ENCODE measurements at places on chromosomes 1 and 21.

GRCh38 chr1:53325326-53326087 is 2.4 kb downstream of the LRP8 start:
- DNase-seq: no peak

DNA sequence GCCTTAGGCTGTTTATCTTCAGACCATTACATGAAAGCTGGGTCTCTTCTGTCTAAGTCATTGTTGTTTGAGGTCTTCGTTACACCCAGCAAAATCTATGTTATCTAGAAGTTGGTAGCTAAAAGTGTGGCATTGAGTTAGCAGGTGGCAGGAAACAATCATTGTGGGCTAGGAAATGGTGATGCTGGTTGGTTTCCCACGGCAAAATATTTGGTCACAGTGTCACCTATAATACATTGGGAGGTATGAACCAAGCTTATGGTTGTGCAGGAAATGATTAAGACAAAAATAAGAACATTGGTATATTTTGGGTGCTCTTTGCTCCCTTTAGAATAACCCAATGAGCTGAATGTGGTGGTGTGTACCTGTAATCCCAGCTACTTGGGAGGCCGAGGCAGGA is 169.7 kb downstream of the TRIM33 start:
- DNase-seq: no peak

- DNase-seq: no peak
Observed at GRCh38 chr21:24367936-24368335, 1239.3 kb downstream of the MRPL39 start.

DNA sequence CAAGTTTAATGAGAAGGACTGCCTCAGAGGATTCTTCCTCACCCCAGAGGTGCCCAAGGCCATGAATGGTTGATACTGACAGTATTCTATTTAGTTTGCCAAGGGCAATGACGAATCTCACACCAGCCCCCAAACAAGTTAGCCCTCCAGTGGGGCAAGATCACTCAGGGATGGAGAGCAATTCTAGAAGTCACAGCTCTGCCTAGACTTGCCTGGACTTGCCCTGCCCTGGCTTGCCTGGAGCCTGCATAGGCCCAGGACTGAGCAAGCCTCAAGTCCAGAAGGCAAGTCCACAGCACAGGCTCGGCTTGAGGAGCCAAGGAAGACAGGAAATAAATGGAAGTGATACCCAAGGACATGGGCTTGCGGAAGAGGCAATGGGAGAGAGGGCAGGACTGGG is 39.5 kb upstream of the RGS16 start:
- no peak for DNase-seq

- DNase-seq: no peak
Observed at GRCh38 chr1:117594261-117594990, 11.4 kb upstream of the TENT5C start.

GRCh38 chr1:223504741-223505140 is 111.5 kb downstream of the CCDC185 start:
- no peak for DNase-seq

DNA sequence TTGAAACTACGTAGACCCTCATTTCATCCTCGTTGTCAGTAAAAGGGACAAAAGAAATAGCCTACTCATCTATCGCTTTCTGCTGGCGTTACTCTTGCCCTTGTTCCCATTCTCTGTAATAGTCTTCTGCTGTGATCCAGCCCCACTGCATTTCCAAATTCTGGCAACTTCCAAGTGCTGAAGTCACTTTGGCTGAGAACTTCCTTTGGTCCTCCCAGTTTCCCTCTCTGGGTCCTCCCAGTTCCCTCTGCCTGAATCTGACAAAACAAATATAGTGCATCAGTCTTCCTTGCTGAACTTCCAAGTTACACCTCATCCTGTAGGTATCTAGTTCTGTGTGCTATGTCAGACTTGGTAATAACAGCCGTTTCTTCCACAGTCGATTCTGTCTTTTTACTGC is 47.0 kb upstream of the PLA2G4A start:
- DNase-seq: no peak

DNA sequence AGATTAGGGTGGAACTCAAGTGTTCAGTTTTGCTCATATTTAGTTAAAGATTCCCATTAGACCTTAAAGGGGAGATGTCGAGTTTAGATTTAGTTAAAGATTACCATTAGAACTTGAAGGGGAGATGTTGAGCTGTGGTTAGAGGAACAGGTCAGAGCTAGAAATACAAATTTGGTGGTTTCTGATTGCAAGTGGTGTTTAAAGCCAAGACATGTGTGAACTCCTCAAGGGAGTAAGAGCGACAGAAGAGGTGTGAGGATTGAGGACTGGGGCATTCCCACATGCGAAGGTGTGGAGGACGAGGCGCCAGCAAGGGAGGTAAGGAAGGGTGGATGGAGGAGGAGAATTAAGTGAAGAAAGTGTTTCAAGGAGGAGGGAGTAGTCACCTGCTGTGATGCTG is 168.6 kb downstream of the IER5 start:
- DNase-seq: peak; percentile 24

DNA sequence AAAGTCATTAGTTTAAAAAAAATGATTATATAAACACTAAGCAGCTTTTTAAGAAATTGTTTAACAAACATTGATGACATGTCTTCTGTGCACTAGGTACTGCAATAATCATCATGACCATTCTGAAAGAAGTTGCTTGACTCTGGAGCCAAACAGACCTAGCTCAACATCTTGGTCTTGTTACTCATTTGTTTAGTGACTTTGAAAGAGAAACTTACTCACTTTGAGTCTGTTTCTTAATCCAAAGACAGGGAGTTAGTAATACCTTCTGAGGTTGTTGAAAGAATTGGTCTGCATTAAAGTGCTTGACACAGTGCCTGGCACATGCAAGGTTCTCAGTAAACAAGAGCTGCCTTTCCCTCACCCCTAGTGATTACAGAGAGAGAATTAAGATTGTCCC is 84.4 kb downstream of the SGIP1 start:
- DNase-seq: no peak

DNA sequence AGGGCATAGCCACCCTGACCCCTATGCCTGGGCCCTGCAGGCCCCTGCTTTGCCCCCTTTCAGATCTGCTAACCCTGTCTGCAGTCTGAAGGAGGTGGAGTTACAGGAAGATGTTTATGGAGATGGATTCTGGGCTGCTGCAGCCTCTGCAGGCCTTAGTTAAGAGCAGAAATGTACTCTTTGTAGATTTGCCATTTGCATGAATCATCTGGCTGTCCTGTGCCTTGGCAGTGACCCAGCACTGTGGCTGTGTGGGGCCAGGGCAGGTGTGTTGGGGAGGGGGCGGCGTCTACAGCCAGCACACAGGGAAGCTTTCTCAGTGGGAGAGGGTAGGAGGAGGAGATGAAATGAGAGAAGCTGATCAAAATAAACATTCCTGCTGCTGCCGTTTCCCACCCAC is 867.3 kb downstream of the PLA2G4A start:
- DNase-seq: no peak

GRCh38 chr1:151728151-151729054 is 7.1 kb downstream of the RIIAD1 start:
- DNase-seq: no peak

- DNase-seq: no peak
Observed at GRCh38 chr1:109993885-109994284, 9.3 kb downstream of the AHCYL1 start.

- DNase-seq: no peak
Observed at GRCh38 chr1:161958425-161958824, 65.2 kb downstream of the OLFML2B start.

GRCh38 chr1:39650431-39650830 is 11.0 kb upstream of the HEYL start:
- DNase-seq: no peak

DNA sequence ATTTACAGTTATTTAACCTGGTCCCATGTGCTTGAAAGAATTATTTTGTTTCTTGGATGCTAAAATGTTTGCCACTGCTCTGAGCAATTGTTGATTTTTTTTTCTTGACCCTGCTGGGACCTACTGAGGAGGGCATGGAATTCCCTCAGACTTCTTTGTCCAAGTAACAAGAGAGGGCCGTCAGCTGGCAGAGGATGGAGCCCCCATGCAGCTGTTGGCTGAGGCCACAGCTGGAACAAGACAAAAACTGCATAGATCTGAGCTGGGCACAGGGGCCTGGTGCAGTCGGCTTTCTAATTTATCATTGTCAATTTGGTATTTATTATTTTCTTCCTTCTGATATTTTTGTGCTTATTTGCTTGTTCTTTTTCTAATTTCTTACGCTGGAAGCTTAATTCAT is 39.6 kb upstream of the ABCG1 start:
- no peak for DNase-seq

GRCh38 chr1:39132505-39133339 is 71.8 kb upstream of the MACF1 start:
- DNase-seq: no peak

DNA sequence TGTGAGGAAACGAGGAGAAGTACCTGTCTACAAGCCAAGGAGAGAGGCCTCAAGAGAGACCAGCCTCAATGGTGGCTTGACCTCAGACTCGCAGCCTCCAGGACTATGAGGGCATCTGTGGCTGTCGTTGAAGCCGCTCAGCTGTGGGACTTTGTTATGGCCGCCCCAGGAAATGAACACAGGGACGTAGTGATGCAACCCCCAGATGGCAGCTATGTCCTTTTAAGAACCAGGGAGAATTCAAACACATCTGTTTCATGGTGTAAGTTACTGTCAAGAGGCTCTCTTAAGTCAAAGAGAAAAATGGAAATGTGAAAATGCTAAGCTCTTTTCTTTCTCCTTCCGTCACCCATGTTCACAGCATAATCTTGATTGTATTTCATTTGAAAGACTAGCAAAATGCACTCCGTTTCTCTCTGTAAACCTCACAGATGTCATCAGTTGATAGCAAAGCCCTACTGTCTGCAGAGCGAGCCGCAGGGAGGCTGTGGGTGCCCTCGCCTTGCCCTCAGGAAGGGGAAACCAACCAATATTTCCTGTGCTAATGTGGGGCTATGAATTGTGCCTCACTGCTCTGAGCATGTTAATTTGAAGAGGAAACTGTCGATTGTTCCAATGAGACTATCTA is 21.3 kb downstream of the UBASH3A start:
- DNase-seq: peak; percentile 32

DNA sequence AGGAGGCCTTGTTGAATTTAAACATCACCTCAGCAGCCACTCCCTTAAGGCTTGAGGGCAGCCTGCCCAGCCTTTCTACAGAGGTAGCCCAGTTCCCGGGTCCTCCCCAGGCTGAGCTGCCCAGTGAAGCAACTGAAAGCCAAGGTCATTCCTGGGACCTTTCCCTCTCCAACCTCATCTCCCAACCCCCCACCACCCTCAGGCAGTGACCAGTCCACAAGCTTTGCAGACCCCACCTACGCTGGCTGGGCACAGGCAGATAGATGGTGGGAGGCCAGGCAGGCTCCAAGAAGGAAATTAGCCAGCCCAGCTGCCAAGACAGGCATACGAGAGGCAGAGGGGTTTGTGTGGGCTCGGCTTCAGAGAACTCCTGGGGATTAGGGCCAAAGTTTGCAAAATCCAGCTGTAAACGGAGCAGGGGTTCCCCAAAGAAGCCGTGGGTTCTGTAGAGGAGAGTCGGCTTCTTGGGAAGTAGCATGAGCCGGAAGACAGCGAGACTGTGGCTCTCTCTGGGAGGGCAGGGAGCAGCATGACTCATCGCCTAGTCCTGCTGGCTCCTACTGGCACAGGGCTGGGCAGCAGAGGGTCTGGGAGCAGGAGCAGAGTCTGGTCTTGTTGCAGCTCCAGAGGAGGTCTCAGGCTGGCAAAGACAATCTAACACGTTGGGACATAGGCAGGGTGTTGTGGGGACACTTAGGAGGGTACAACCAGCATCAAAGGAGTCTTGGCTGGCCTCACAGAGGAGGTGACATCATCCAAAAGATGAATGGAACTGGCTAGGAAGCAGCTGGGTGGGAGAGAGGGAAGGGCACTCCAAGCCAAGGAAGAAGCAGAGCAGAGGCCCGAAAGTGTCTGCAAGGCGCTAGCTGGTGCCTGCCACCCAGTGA is 2.8 kb upstream of the ZC3H12A start:
- no peak for DNase-seq

DNA sequence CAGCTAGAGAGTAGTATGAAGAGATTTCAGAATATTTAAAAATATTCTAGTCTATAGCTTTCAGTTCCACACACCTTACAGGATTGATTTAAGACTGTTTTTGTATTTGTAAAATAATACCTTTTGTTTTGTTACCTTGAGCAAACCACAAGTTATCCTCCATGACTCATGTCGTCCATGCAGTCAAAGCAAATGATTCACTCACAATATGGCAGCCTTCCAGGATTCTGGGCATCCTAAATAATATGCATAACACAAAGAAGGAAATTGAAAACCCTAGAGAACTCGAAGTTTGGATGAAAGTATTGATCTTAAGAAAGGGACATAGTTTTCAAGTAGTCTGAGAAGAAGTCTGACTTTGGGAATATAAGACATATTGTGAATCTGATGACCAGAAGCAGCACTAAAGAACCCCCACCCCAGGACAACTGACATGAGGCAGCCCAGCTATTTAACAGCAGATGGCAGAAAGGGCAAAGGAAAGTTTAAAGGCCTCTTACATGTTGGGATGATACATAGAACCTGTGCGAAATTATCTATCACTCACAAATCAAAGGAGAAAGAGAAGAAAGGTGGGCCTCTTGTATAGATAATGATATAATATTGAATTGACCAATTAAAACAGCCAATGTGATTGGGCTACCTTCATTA is 857.9 kb downstream of the BRINP3 start:
- DNase-seq: no peak

DNA sequence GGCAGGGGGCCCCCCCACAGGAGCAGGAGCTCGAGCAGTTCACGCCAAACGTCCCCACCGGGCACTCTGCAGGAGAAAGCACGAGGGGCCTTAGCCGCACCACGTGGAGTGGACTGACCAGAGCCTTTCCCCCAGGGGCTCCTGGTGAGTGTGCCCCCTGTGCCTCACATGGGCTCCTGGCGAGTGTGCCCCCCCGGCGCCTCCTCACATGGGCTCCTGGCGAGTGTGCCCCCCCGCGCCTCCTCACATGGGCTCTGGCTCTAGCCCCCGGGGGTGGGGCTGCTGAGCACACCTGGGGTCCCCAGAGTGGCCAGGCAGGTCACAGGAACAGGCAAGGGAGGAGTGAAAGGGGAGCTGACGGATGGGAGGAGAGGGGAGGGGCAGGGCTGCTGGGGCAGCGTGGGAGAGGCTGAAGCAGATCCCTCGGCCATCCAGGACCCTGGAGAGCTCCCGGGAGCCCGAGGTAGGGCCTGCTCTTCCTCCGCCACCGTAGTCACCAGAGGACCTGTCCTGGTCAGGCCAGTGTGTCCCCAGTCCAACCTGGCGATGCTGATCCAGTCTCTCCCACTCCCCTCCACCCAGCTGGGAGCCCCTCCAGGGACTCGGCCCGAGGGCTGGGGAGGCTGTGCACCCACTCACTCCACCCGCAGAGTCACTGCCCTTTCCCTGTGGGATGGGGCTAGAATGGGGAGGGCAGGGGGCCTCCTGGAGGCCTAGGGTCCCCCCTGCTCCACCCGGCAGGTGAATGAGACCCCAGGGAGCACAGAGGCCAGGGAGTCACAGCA is 47.6 kb downstream of the ARHGEF16 start:
- peak; percentile 82 for DNase-seq

GRCh38 chr1:43285269-43285990 is at the start of gene C1orf210:
Gene C1orf210 (minus strand): TSS chr1:43285581. CDS start chr1:43283270, 2,311 bp downstream.
- DNase-seq: no peak

- DNase-seq: no peak
Observed at GRCh38 chr1:61388566-61388965, 306.2 kb downstream of the NFIA start.

Measured in GM20000 (cell line).